ENCODE measurements at places on chromosomes 7 and 10.

- no peak for DNase-seq
These were observed 13.5 kb downstream of the AQP1 start for GRCh38 chr7:30925117-30925516.

- no peak for DNase-seq
These were observed 334.6 kb downstream of the CRPPA start for GRCh38 chr7:16086743-16087142.

GRCh38 chr7:44540592-44541027, 520 bp downstream of the NPC1L1 start:
- DNase-seq = no peak

DNA sequence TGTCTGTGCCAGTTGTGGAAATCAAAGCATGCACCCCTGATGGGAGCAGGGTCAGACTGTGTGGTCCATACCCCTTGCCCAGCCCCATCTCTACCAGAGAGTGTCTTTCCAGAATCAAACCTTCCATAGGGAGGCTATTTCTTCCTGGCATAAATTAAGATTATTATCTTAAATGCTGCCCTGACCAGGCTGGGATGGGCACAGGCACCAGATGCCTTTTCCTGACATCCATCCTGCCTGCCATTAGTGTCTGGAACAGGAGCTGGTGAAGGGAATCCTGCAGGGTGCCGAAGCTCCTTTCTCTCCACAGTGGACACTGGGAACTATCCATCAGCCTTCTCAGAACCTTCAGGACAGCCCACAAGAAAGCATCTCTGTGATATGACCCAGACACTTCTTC, 296.3 kb downstream of the GRID1 start:
- DNase-seq = no peak

DNA sequence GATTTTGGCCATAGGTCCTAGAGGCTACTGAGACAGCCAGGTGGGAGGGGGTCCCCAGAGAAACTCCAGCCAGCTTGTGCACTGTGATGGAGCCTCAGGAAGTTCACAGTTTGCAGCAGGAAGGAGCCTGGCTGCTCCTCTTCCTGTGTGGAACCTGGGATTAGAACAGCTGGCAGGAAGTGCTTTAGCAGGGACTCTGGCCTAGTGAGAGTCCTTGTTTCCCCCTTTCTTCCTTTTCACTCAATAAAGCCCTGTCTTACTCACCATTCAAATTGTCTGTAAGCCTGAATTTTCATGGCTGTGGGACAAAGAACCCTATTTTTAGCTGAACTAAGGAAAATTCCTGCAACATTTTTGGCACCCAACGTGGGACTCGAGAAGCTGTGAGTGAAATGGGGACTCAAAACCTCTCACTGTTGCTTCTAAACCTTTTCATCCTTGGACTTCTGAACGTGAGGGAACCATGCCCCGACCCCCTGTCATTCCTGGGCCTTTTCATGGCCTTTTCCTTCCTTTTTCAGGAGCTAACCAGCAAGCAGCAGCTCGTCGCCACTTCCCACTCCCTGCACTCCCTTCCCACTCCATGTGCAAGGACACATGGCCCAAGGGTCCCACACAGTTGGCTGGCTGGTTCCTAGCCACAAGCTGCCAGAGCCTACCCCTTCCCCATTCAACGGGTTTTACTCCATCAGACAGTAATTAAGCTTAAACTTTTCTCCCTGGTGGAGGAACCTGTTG, 32.8 kb upstream of the SORCS3 start:
- DNase-seq = no peak

DNA sequence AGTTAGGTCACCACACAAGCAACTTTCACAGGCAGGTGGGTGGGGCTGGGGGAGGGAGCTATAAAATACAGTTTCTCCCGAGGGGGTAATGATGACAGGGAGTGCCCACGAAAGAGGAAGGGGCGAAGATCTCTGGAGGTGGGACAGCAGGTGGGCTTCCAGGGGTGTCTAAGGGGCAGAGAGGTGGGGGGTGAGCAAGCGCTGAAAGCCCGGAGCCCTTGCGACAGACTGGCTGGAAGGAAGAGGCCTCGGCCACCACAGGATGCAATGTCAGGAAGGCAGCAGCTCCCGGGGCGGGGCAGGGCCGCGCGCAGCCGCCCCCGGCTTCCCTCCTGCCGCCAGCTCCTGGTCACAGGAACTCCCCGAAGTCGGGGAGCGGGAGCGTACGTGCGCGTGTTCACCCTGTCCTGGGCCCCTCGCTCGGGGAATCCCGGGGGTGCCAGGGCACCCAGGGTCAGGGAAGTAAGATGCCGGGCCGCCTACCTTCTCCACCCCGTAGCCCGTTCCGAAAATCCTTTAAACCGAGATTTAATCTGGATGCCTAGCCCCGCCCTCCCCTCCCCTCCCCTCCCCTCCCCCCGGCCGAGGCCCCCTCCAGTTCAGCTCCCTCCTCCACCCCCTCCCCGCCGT, 105.2 kb upstream of the PPIF start:
- DNase-seq = peak; percentile 79

DNA sequence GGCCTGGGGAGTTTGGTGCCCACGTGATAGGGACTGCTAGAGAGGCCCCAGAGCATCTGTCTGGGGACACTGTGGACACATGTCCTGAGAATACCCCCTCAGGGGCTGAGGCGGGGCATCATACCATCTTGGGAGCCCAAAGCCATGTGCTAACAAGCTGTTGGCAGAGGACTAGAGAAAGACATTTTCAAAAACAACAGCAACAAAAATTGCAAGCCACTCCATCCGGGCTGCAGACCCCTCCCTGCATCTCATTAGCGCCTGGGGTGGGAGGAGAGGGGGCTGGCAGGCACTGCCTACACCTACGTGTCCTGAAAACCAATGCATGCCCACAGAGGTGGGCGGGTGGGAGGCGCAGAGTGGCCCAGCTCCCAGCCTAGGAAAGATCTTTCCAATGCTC, 507.4 kb upstream of the PODXL start:
- no peak for DNase-seq

DNA sequence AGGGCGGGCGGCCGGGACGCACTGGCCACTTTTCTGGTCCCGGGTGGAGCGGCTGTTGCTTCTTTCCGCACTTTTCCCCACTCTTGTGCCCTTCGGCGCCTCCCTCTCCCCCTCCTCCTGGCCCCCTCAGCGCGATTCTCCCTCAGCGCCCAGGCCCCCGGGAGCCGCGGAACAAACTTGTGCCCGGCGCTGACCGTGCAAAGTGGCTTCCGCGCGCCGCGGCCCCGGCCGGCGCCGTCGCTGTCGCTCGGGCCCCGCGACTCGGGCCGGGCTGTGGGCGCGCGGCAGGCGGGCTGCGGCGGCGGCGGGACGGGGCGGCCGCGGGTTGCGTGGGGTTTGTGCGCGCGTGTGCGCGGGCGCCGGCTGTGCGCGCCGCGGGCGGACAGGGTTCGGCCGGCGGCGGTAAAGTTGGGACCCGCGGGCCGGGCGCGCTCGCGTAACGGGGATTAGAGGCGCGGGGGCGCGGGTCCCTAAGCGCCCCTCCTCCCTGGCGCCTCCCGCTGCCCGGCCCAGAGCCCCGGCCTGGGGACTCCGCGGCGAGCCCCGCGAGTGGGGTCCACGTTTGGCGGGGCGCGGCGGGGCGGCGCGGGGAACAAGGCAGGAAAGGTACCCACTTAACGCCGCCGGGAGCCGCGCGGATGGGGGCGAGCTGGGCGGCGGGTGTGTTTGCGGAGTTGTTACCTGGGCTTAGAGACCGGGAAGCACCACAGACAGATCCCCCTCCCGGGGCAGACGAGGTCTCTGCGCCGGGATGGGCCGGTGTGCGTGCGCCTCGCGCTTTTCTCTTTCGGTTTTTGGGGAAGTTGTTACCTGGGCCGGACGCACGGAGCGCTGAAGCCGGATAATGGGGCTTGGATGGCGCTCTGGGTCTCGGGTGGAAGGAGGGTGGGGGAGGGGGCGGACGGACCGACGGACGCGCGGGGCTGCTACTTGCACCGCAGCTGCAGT, 860 bp downstream of the ZEB1 start:
- DNase-seq = peak; percentile 63

DNA sequence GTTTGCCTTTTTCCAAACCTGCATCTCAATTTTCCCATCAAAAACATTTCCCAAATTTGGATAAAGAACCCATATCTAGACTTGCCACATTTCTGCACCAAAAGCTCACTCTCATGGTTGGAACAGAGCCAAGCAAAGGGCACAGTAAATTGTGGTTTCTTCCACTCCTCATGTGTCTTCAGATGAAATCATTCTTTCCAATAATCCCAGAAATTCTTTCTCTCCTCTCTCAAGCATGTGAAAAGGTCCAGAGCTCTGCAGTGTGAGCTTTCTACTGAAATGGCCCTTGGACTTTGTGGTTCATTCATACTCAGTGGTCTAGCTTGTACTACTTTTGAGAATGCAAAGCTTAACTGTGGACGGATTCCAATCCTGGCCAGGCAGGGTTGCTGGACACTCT, 19.8 kb downstream of the PRSS2 start:
- DNase-seq = no peak

DNA sequence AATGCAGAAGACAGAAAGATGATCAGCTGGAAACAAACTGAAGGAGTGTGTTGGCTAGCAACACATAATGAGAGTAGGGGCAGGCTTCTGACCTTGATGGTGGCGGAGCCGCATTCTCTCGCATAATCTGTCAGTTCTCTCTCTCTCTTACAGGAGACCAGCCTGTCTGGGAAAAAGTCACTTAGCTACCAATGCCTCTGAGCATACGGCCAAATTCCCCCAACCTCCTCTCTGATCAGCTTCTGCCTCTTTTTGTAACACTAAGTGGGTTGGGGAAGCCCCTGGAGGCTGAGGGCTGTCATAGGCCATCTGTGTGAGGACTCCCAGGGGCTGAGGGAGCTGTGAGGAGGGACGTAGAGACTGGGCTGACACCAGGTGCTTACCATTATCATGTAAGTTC, 104.6 kb downstream of the HIPK2 start:
- no peak for DNase-seq

- DNase-seq = no peak
These were observed 425.2 kb upstream of the NFE2L3 start for GRCh38 chr7:25726781-25727311.

GRCh38 chr7:106593028-106593417, 67.9 kb downstream of the CCDC71L start:
- no peak for DNase-seq

GRCh38 chr7:156055206-156055822, 243.1 kb upstream of the SHH start:
- DNase-seq = no peak

- no peak for DNase-seq
These were observed 532.6 kb downstream of the ANKRD7 start for GRCh38 chr7:118757066-118757465.

DNA sequence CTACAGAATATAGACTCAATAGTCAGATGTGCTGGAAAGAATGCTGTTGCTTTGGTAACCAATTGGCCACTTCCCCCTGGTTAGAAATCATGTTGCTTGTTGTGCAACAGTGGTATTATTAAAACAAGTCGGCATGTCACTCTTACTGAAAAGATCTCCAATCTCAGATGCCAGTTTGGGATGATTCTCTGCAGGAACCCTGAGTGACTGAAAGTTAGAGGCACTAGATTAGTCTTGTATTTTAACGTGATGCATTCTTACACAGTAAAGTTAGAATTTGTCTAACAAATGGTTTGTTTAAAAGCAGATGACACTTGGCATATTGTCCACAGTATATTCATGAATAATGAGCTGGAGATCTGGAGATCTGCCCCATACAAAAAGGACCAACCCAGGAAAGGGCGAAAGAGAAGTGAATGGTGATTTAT, 287.6 kb downstream of the TWIST1 start:
- DNase-seq = no peak

GRCh38 chr10:133388236-133388972, 5.6 kb upstream of the MTG1 start:
- no peak for DNase-seq

DNA sequence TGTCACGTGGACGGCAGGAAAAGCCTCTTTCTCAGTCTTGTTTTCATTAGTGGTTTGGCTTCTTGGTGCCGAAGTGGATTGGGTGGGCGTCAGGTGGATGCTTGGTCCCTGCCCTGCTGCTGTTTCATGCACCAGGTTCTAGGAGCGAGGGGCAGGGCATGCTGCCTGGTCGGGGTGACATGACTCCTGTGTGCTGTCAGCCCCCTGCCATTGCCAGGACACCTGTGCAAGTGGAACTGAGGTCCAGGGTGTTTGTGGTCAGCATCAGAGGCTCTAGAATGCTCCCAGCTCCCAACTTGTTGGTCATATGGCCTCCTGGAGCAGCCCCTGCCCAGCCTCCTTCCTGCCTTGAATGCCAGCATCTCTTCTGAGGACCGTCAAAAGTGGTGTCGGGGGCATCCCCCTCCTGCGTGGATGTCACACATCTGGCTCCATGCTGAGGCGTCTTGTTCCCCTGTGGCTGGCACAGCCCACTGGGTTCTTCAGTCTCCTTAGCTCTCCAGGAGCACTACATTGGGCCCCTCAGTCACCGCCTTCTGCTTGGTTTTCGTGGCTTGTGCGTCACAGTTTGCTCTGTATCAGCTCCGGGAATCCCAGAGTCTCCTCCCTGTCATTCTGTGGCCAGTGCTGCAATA, 24.8 kb downstream of the ADCY1 start:
- DNase-seq = no peak

DNA sequence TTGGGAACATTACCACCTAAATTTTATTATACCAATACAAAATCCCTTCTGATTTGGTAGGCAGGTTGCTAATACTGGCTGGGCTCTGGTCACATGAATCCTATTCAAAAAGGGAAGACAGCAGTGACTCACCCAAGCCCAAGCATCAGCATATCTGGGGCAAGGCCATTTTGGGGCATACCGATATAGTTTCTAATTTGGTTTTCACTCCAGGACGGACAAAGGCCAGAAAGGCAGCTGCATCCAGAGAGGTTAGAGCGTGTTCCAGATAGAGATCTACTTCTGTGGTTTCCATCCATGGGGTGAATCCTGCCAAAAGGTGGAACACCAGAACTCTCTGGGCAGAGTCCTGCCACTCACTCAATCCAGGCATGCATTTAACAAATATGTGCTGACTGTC, 335.8 kb downstream of the ELMO1 start:
- DNase-seq = no peak
